ENCODE measurements at places on chromosomes 13 and 19.

GRCh38 chr19:6723108-6723618 is 2.7 kb upstream of the C3 start:
- no peak for DNase-seq

DNA sequence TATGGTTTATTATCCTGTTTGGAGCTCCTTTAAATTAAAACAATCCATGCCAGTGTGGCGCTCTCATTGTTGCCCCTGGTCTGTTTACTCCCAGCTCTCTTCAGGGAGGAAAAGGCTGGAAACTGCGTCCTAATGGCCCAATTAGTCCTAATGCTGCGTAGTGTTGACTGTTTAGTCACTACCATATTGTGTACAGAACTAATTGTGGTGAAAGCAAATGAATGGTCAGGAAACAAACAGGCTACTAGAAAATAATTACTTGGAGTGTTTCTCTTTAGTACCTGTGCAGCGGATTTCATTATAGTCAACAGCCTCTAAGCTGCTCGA is 54.5 kb upstream of the MTIF3 start:
- DNase-seq, result no peak

- DNase-seq, result no peak
Observed at GRCh38 chr13:46598820-46599180, 45.8 kb downstream of the LRCH1 start.

DNA sequence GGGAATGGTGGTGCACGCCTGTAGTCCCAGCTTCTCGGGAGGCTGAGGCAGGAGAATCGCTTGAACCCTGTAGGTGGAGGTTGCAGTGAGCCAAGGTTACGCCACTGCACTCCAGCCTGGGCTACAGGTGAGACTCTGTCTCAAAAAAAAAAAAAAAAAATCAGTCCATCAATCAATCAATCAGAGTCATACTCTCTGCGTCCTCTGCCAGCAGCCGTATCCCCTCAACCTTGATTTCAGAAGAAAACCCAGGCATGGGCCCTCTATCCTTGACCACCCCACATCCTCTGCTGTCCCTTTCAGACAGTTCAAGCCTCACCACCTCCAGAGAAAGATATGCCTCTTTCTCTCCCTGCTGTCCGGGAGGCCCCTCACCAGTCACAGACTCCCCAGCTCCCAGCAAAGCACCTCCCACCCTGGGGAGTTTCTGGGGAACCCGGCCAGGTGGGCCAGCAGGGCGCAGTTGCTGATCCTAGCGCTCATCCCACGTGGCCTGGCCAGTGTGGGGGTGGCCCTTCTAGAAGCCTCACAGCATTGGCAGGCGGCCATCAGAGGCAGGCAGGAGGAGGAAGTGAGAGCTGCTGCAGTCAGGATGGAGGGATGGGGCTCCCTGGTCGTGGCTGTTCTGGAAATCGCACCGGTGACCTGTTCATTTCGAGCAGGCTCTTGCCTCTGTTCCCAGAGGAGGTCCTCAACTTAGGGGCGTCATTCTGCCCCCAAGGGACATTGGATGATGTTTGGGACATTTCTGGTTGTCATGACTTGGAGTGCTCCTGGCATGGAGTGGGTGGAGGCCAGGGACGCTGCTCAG is 10.2 kb upstream of the JSRP1 start:
- no peak for DNase-seq

GRCh38 chr19:6596621-6597020 is 5.7 kb upstream of the CD70 start:
- DNase-seq, result no peak

DNA sequence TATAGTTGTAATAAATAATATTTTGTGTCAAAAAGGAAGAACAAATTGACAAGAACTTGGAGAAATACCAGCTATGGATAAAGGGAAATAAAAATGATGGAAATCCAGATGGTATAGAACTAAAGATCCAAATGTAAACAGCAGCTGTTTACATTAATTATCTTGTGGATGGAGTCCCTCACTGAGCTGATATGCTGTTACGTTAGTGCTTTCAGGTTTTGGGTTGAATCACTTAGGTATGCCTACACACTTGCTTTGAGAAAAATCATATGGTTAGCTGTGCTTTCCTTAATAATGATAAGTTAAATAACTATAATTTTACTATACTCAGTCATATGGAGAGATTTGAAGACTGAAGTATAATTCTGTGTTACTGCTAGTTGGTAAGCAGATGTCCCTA is 27.7 kb downstream of the WASF3 start:
- no peak for DNase-seq

- peak; percentile 78 for DNase-seq
Observed at GRCh38 chr19:35030257-35031071, at the start of gene SCN1B. Gene SCN1B (plus strand): TSS chr19:35030470. CDS start chr19:35030821, 351 bp downstream.

DNA sequence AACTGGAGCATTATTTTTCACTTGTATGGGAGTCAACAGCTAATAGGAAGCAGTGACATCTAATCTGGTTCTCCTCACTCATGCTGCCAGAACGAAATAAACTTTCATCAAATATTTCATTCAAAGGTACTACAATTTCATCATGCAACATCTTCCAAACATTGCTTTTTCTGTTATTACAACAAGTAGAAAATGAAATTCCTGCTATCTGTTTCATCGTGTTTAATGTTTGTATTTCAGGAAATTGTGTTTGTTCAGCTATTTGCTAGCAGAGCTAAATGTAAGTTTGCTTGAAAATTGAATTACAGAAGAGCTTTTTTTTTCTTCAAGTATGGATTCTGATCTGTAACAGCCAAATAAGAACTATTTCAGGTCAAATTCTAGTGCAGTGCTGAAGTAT is 90.1 kb downstream of the SLITRK6 start:
- no peak for DNase-seq

DNA sequence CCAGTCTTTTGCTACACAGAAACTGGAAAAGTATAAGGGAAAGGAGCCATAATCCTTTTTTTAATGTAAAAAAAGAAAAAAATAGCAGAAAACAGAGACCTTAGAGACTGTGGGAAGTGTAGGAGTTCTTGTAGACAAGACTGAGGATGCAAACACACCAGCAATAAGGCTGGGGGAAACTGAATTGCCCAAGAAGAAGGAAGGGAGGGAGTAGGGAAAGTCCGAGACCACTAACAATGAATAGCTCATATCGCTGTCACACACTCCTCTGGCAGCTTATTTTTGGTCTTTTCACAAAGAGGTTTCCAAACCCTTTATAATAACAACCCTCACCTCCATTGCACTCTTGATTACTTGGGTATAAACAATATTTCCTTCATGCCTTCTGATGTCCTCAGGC is 952.0 kb downstream of the SLITRK5 start:
- DNase-seq, result no peak

DNA sequence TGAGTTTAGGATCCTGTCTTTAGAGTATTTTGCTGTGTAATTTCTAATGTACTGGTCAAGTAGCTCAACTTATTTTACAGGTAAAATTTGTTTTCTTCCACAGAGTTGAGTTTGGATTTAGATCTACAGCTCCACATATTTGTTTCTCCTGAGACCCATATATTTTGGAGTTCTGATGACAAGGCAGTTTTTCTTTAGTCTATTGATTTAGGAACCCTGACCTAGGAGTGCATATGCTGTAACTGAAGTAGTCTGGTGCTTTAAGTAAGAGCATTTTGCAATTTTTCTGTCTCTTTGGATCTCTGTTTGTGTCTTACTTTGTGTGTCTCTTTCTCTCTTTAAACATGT is 19.5 kb upstream of the SPRY2 start:
- DNase-seq, result no peak

- no peak for DNase-seq
Observed at GRCh38 chr19:34308381-34309367, 54.3 kb downstream of the GARRE1 start.

DNA sequence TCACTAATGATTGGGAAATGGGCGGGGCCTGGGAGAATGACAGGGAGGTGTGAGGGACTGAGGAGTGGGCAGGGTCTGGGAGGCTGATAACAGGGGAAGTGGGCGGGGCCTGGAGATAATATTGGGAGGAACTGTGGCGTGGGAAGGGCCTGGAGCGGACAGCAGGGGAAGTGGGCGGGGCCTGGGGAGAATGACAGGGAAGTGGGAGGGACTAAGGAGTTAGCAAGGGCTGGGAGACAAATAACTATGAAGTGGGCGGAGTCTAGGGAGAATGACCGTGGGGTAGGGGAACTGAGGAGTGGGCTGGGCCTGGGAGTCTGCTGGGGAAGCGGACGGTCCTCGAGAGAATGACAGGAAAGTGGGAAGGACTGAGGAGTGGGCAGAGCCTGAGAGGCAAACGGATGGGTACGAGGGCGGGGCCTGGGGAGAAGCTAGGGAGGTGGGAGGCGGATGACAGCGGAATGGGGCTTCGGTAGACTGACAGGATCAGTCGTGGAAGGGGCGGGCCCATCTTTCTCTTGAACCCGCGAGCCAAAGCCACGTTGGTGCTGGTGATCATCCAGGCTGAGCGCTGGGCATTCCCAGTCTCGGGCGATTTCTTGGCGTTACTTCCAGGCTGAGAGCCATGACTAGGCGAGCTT is 14.0 kb upstream of the TUBB4A start:
- peak; percentile 54 for DNase-seq

DNA sequence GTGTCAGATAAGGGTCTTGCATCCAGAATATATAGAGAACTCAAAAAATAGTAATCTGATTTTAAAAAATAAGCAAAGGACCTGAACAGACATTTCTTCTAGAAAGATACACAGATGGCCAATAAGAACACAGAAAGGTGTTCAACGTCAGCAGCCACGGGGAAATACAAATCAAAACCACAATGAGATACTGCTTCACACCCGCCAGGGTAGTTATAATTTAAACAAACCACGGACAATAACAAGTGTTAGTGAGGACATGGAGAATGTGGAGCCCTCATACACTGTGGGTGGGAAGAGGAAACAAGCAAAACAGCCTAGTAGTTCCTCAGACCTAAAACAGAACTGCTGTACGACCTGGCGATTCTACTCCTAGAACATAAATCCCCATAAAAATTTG is 26.7 kb upstream of the NAPA start:
- DNase-seq, result peak; percentile 29

DNA sequence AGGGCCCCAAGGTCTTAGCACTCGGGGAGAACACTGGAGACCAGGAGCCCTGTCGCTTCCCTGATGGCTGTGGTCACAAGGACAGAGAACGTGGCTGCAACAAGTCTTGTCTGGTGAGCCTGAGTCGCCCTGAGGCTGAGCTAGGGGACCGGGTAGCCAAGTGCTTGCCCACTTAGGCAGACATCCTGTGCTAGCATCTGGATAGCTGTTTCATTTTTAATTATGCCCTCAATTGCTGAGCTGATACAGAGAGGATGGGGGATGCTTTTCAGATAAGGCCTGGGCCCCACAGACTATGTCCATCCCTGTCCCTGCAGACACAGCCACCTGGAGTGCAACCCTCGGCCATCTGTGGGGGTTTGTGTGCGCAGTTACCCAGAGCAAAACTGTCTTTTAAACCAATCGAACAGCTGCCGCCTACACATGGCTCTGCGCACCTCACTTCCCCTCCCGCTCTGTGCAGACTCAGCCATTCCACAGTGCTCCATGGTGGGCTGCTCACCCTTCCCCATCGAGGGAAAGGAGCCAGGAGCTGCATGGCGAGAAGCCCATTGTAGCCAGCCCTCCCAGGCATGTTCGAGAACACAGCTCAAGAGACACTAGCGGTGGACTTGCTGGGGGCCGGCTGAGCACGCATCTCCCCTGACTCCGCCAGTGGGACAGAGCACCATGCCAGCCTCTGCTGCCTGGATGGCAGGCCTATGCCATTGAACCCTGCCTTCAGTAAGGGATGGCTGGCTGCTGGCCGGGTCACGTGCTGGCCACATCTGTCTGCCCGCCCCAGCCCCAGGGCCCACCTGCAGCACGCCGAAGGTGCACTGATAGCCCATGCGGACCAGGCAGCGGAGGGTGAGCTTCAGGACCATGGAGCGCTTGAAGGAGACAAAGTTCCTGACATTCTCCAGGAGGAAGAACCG is 19.4 kb upstream of the EIF3G start:
- DNase-seq, result no peak

- DNase-seq, result no peak
Observed at GRCh38 chr19:51461723-51462161, 3.5 kb upstream of the SIGLEC8 start.

DNA sequence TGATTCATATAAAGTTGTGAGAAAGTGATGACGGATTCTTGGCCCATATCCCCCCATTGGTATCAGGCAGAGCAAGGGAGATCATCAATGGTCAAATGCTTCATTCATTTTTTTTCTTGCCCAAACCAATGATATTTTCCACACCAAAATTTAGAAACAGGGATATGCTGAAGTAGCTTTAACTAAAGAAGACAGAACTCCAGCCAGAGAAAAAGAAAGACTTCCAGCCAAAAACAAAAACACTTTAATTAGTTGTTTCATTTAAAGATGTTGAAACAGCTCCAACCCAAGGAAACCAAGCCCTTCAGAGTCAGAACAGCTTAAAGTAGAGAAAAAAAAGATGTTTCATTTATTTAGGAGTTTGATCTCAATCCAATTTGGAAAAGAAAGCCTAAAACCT is 358.9 kb upstream of the NBEA start:
- DNase-seq, result no peak

GRCh38 chr19:46428239-46429135 is at the start of gene PNMA8C:
Gene PNMA8C (minus strand): TSS chr19:46428936. CDS start chr19:46428359, 577 bp downstream.
- peak; percentile 51 for DNase-seq

DNA sequence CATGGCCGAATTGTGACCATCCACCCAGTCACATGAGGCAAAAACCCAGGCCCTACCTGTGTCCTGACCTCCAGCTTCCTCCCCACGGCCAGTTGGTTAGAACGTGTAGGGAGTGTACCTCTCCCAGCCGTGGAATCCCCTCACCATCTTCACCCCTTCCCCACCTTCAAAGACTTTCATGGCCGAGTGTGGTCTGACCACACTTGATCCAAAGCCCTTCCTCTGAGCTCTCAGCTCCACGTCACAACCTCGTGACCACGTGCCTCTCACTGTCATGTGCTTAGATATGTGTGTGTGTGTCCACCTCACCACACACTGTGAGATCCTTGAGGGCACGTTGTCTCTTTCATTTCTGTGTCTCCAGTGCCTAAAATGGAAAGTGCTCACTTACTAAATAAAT is 48.6 kb upstream of the UBE2L5 start:
- DNase-seq, result no peak
